Stimulated activated CD8-positive, alpha-beta memory T cell treated with anti-CD3 and anti-CD28 coated beads, Interleukin-12 subunit alpha, Interleukin-12 subunit beta, amount 100 ng/mL, for 4 hours (primary cell): ENCODE measurements at places on chromosomes 1 and 21.

DNA sequence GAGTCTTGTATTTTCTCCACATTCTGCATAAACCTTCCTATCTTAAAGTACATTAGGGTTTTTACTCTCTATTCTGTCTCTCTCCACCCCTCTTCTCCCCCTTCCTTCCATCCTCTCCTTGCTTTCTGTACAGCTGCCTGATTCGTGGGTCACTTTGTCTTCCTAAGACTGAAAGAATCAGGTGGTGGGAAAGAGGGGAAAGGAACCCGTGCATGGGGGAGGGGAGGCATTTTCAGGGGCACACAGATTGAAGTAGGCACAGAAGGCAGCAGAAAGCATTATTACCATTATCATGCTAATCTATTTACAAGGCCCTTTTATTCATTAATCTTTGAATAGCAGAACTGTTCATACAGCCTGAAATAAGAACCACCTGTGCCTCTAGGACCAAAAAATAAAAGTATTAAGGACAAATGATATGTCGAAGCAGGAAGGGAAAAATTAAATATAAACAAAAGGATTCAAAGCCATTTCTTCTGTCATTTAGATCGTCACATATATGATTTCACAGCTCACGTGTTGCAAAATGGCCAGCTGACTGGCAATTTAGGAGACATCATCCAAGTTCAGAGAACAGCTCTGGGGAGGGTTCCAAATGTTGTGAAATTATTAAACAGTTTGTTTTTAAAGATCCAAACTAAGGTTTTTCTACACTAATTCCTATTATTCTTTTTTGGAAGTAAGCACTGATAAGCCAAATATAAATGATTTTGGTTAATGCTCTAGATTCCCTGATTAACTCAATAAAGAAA lies 154.6 kb downstream of the PBX1 start:
- DNase-seq = no peak

DNA sequence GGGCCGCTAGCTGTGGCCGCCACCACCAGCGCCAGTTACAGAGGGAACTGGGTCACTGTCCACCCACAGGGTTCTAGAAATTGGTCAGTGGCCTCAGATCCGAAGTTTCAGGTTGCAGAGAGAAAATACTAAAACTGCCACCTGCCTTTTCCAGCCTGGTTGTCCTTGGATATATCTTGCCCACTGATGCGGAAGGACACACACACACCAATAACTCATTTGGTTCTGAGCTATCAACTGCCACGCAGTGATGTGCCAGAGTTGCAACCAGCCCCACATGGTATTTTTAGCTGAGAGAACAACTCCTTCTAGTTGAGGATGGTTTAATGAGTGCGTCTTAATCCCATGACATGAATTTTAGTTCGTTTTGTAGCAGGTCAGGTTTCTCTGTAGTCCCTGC lies 68.1 kb downstream of the SH3BGR start:
- no peak for DNase-seq

GRCh38 chr1:59856725-59857338 lies 42.1 kb downstream of the HOOK1 start:
- no peak for DNase-seq

GRCh38 chr1:198352975-198353695 lies 187.3 kb downstream of the ATP6V1G3 start:
- DNase-seq = no peak

GRCh38 chr1:63774617-63775417 lies 1.0 kb downstream of the ROR1 start:
- no peak for DNase-seq

GRCh38 chr1:67627336-67627735 lies 57.7 kb upstream of the GADD45A start:
- no peak for DNase-seq
